RCC 7860 (cell line): ENCODE measurements at places on chromosomes 1 and 21.

DNA sequence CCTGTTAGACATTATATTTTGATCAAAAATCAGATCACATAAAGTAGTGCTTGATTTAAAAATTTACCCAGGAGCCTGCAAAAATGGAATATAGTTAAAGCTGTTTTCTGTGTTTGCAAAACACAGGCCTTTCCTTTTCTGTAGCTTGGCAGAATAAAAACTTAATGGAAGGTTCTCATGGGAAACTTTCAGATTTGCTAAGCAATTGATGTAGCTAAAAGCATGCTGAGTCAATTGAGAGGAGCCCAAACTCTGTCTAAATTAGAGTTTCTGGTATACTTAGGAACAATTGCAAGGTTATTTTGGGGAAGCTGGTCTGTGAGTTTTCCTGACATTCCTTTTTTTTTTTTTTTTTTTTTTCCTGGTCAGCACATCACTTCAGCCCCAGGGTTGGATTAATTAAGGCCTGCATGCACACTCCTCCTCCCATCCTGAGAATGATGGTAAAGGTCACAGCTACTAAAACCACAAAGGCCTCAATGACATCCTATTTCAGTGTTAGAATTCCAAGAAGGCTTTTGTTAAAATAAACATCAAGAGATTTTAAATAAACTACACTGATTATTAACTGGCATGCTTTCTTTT, 608.7 kb downstream of the PLPP3 start:
- DNase-seq = no peak

DNA sequence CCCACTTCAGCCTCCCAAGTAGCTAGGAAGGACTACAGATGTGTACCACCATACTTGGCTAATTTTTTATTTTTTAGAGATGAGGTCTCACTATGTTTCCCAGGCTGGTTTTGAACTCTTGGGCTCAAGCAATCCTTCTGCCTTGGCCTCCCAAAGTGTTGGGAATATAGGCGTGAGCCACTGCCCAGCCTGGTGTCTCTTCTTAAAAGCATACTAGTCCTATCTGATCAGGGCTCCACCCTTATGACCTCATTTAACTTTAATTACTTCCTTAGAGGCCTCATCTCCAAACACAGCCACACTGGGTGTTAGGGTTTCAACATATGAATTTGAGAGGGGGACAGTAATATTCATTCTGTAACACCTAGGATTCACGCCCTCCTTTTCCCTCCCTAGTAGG, 130.9 kb downstream of the GLIS1 start:
- no peak for DNase-seq

DNA sequence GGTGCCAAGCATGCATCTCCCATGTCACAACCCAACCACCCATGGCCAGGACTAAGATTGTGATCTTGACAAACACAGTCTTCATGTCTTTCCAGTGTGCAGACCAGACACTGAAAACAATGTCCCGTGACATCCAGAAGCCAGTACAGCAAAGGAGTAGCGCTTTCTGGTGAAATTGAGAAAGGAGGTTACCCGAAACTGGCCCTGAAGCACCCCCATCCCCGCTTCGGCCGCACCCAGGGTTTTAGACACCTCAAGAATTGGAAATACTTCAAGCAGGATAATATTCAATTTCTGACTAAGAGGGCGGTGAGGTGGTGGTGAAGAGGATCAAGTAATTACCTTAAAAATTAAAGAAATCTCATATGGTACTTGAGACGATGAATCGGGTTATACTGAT, 10.6 kb upstream of the S100A8 start:
- no peak for DNase-seq

DNA sequence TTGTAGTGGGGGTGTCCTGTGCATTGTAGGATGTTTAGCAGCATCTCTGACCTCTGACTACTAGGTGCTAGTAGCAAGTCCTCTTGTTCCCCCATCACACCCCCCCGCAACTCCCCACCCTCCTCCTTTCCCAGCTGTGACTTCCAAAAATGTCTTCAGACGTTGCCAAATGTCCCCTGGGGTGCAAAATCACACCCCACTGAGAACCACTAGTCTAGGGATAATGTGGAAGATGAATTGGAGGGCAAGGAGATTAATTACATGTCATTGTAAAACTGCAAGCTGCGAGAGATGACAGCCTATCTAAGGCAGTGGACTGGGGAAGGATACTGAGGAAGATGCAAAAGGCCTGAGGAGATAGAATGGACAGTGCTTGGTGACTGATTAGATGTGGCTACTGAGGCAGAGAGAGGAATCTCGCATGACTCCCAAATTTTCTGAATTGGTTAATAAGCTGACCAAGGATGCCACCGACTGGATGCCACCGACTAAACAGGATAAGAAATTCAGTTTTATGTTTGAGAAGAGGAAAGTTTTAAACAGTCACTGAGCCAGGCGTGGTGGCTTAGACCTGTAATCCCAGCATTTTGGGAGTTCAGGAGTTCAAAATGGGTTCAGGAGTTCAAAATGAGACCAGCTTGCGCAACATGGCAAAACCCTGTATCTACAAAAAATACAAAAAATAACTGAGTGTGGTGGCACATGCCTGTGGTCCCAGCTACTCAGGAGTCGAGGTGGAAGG, 3.1 kb upstream of the JAK1 start:
- no peak for DNase-seq

DNA sequence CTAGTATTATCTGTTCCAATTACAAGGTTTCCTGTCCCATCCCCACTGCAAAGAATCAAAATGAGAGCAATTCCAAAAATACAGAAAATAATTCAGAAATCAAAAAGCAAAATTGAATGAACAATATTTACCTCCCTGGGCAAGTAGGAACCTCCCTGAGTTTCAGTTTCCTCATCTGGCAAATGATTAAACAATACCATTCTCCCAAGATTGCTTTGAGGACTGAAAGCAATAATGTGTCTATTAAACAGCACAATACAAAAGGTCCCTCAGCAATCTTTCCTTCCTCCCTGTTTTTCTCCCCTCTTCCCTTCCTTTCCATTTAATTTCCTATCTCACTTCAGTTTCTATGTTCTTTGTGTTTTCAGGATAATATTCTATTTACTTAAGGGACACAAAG, 171.0 kb downstream of the ZC3H11B start:
- peak; percentile 9 for DNase-seq

GRCh38 chr1:154751690-154752089, 118.4 kb downstream of the KCNN3 start:
- DNase-seq = no peak

GRCh38 chr1:99979091-99979490, 9.3 kb downstream of the SLC35A3 start:
- no peak for DNase-seq

GRCh38 chr1:190478149-190479049, 735 bp upstream of the BRINP3 start:
- no peak for DNase-seq

- no peak for DNase-seq
Measured at GRCh38 chr1:30856260-30856790, 52.2 kb downstream of the SDC3 start.

GRCh38 chr1:158537609-158538008, 16.6 kb downstream of the OR6Y1 start:
- no peak for DNase-seq

DNA sequence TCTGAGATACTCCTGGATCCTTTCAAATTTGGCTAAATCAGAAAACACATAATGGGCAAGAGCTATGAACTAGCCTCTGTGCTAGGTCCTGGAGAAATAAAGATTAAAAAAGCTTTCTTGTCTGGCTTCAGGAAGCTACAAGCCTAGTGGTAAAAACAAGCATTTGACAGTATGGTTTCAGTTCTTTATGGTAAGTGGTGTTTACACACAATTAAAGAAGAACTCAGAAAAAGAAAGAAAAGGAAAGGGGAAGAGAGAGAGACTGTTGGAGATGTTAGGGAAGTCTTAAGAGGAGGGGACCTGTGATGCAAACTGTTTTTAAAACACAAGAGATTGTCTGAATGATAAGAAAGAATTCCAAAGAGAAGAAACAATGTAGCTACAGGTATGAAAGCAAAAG, 1.8 kb downstream of the OR10J1 start:
- DNase-seq = no peak

DNA sequence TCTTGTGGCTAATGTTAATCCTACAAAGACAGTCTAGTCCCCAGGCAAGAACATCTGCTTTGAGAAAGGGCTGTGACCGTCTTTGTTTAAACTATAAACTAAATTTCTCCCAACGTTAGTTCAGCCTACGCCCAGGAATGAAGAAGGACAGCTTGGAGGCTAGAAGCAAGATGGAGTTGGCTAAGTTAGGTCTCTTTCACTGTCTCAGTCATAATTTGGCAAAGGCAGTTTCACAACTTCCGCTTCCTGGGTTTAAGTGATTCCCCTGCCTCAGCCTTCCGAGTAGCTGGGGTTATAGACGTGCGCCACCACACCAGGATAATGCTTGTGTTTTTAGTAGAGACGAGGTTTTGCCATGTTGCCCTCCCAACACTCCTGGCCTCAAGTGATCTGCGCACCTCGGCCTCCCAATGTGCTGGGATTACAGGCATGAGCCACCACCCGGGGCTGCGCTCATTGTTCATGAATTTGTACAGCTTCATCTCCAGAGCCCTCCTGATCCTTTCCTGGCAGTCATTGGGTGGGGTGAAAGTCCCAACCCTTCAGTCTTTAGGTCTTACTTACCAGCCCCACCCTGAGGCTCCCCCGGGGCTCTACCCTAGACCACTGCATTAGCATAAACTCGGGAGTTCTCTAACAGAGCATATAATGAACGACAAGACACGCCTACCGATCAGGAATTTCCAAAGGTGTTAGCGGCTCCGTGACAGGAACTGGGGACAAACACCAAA, 4.9 kb upstream of the MASP2 start:
- DNase-seq = no peak

DNA sequence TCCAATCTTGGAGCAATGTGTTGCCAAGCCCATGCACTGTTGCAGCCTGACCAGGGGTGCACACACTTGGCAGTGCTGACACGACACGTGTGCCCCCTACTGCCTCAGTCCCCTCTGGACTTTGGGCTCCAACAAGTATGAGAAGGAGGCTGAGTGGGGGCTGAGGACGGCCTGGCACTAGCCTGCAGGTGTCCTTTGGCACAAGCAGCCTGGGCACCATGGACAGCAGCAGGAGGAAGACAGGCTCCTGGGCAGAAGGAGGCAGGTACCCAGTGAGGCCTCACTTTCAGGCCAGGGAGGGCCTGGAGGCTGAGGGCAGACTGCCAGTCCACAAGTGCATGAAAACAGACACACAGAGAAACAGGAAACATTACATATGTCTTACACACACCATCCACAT, 1702.9 kb upstream of the B3GALT2 start:
- no peak for DNase-seq

- DNase-seq = no peak
Measured at GRCh38 chr1:233389893-233390292, 62.4 kb downstream of the MAP3K21 start.

DNA sequence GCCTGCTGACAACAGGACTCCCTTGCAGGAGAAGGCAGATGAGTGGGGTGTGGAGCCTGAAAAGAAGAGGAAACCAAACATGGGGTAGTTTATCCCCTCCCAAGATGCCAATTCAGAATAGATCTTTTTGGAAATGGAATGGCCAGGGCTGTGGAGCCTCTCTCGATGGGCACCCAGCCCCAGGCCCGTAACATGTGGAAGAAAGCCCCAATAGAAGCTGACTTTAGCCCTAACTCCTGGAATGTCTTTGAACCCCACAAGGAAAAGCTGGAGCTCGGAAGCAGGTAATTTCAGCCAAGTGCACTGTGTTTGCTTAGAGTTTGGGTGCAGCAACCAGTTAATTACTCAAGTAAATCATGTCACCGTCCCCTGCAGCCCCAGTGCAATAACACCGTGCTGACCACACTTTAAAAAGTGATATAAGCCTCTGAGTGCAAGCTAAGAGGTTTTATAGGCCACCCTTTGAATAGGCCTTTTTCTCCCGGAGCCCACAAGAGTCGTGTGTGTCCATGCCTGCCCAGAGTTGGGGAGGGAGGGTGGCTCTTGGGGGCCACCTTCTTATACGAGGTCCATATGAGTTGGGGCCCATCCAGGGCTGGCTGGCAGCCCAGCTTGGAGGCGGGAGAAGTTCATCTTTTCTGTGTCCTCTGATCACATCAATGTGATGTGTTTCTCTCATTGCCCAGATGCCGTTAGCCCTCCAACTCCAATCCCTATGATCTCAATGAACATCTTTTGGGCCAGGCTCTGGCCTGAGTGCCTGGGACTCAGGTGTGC, 153.2 kb downstream of the TRABD2B start:
- no peak for DNase-seq

DNA sequence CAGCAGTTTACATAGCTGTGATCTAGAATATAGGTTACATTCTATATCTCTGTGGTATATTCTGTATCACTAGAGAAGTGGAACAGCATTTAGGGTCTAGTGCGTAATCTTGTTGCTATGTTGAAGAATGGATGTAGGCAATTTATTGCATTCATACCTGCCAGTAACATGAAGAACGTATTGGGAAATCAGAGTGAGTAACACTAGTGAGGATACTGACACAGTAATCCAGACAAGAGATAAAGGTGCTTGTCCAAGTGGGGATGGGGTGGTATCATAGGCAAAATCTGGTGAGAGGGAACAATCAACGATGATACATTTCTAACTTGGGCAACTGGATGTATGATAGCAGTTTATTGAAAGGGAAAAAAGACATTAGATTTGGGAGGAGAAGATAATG, 9.8 kb downstream of the PPP2R5A start:
- no peak for DNase-seq

- DNase-seq = no peak
Measured at GRCh38 chr21:45588086-45588825, 46.0 kb upstream of the SLC19A1 start.

- DNase-seq = no peak
Measured at GRCh38 chr1:114671011-114671938, 1.4 kb upstream of the DENND2C start.

DNA sequence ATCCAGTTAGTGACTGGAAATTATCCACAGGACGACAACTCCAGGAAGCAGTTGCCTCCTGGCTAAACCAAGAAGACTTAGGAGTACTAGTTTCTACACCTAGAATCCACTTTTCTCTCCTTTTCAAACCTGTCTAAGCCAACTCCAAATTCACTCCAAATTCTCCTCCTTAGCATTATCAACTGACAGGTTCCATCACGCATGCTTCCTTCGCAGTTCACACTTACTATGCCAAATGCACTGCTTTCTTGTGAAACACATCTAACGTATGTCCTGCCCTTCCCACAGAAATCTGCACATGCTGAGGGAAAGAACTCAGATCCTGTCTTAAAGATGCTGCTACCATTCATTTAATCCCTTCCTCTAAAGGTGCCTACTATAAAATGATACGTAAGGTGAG, 225.9 kb downstream of the RERE start:
- no peak for DNase-seq

- DNase-seq = no peak
Measured at GRCh38 chr1:59193443-59194093, 103.3 kb upstream of the FGGY start.
